LHCN-M2 (cell line): ENCODE measurements at places on chromosomes 1 and 21. TPM values are rescaled to one million over a fixed set of nuclear protein-coding genes. Genes with fewer than 3 reads are reported as not detected.
A peak's percentile ranks its signal among the peaks of the same experiment; 100 is the strongest.

PMF1 gene
- 67.2 and 70.1 TPM in 2 replicates for total RNA-seq

DYNLT5 gene
- total RNA-seq = 4.9 and 5.7 TPM in 2 replicates

DNA sequence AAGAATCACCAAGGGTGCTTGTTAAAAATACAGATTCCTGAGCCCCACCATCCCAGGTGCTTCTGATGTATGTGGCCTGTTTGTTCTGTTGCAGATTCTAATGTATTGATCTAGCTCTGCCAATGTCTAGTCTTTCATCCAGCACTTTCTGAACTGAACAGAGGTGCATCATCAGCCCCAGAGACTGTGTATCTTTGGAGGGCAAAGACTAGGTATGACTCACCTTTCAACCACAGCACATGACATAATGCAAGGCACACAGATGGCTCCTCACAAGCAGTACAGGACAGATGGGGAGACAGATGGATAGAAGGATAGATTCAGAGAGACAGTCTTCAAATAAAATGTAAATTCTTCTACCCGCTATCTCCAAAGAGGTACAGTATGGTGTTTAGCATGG lies 32.3 kb downstream of the CD58 start:
- peak; percentile 75 for DNase-seq

GRCh38 chr1:29290414-29290985 lies 54.2 kb downstream of the PTPRU start:
- DNase-seq = no peak

DNA sequence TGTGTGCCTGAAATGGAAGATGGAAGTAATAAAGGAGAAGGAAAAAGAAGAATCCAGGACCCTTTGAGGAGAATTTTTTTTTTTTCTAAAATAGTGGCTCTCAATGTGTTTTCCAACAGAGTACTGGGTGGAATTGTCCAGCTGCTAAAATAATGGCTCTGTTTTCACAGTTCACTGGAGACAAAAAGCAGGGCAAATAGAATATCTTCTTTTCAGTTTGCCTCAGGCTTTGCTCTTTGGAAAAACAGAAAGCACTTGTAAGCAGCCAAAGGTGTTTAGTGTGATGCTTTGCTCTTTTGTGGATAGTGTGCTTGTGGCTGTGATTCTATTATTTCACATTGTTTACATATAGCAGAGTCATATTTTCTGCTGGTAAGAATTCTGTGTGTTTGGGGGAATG lies 77.4 kb upstream of the MROH9 start:
- no peak for DNase-seq

DNA sequence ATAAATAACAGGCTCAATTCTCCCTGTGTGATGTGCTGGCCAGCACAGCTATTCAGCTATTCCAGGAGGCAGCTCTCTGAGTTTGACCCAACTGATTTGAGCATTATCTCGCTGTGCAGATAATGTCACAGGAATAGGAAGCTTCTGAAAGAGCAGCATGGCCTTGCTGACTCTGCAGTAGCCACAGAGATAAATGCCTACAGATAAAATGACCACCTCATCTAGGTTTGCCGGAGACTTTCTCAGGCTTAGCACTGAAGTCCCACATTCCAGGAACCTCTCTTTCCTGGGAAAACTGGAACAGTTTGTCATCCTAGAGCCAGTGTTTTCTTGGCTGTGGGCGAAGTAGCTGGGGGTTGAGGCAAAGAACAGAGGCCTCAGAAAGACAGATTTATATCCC lies 98.9 kb downstream of the MRPL39 start:
- DNase-seq = no peak
